ENCODE measurements at places on chromosomes 1 and 21.
A peak's percentile ranks its signal among the peaks of the same experiment; 100 is the strongest.

GRCh38 chr21:35528116-35529042, 479.3 kb upstream of the RUNX1 start:
- peak; percentile 22 for DNase-seq

DNA sequence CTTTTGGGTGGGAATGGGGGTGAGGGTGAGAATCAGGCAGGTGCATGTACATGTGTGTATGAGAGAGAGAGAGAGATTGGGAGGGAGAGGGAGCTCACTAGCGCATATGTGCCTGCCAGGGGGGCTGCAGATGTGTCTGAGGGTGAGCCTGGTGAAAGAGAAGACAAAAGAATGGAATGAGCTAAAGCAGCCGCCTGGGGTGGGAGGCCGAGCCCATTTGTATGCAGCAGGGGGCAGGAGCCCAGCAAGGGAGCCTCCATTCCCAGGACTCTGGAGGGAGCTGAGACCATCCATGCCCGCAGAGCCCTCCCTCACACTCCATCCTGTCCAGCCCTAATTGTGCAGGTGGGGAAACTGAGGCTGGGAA, 95.0 kb downstream of the EPHB2 start:
- DNase-seq = no peak

DNA sequence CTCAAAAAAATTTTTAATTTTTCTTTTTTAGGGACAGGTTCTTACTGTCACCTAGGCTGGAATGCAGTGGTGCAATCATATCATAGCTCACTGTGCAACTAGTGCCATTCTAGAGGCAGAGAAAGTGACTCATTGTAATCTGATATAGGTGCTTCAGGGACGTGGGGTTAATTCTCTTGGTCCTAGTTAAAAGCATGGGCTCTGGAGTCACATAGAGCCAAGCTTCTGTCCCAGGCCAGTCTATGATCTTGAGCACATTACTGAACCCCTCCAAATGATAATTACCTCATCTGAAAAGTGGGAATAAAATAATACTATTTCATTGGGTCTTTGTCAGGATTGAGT, 1.1 kb upstream of the ADIPOR1 start:
- no peak for DNase-seq

GRCh38 chr1:201591348-201591747, 52.4 kb downstream of the NAV1 start:
- no peak for DNase-seq

DNA sequence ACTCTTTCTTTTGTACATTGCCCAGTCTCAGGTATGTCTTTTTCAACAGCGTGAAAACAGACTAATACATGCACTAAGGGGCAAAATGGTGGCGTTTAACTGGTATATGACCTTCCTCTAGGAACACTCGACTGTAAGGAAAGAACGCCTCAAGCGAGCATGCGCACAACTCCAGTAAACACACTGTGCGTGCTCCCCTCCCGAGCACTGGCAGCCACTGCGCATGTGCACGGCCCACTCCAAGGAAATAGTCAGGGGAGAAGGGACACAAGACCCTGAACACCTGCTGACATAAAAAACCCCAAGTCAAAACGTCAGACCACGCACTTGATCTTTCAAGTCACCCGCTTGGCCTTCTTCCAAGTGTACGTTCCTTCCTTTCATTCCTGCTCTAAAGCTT, 173.5 kb downstream of the NPHP4 start:
- DNase-seq = no peak

DNA sequence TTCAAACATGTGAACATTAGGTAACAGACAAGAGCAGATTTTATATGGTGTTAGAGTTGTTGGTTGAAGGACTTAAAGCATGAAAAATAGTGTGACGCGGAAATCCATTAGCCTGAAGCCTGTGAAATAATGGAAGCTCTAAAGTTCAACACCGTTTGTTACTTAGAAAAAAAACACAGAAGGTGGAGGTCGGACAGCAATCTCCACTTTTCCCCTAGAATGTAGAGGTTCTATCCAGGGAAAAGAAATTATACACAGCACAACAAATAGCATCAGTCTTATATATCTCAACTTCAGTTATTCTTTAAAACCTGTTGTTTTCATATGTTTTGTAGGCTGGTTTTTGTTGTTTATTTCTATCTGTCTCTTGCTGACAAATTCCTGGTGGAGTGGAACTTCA, 1.9 kb downstream of the RCAN3 start:
- no peak for DNase-seq

- peak; percentile 87 for DNase-seq
Measured at GRCh38 chr1:25022361-25023189, 92.5 kb upstream of the RUNX3 start.

Data from stimulated activated CD4-positive, alpha-beta T cell treated with anti-CD3 and anti-CD28 coated beads, Interleukin-12 subunit alpha, Interleukin-12 subunit beta, amount 100 ng/mL, for 4 hours (primary cell).